Inflammatory macrophage treated with lipopolysaccharide for 4 hours (primary cell): ENCODE measurements at places on chromosomes 6 and 20.

- no peak for DNase-seq
Observed at GRCh38 chr6:135179372-135179771, 1.7 kb upstream of the MYB start.

DNA sequence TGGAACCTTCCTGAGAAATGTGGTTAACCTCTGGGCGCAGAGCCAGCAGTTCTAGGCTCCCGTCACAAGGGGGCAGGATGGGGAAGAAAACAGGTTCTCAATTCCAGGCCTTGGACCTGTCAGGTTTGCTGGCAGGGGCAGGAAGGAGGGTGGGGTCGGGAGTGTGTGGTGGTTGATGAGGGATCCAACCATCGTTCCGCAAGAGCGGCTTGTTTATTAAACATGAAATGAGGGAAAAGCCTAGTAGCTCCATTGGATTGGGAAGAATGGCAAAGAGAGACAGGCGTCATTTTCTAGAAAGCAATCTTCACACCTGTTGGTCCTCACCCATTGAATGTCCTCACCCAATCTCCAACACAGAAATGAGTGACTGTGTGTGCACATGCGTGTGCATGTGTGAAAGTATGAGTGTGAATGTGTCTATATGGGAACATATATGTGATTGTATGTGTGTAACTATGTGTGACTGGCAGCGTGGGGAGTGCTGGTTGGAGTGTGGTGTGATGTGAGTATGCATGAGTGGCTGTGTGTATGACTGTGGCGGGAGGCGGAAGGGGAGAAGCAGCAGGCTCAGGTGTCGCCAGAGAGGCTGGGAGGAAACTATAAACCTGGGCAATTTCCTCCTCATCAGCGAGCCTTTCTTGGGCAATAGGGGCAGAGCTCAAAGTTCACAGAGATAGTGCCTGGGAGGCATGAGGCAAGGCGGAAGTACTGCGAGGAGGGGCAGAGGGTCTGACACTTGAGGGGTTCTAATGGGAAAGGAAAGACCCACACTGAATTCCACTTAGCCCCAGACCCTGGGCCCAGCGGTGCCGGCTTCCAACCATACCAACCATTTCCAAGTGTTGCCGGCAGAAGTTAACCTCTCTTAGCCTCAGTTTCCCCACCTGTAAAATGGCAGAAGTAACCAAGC, 29.6 kb downstream of the SRSF3 start:
- peak; percentile 71 for DNase-seq

DNA sequence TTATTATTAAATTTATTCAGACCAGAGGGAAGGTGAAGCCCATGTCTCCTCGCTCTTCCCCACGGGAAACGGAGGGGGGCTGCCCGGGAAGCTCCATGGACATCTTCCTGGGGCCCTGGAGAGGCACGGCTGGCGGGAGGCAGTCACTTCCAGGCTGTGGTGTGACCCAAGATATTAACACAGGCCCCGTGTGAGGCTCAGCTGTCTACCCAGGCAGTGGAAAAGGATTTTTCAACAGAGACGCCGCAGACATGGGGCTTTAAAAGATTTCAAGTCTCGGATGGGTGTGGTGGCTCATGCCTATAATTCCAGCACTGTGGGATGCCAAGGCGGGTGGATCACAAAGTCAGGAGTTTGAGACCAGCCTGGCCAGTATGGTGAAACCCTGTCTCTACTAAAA, 117.9 kb downstream of the ERMARD start:
- DNase-seq: no peak

DNA sequence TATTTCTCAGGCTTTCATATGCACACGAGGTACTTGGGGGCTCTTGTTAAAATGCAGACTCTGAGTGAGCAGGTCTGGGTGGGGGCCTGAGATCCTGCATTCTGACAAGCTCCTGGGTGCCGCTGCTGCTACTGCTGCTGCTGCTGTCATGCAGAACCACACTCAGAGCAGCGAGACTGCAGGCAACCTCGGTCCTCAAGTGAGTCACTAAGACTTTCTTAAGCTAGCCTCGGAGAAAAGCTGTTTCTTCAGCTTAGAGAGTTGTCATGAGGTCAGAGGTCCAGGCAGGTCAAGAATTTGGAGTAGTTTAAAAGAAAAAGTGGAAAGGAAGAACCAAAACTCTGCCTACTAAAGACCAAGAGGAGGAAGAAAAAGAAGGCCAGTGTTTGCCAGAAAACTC, 92.9 kb downstream of the SPTLC3 start:
- no peak for DNase-seq

DNA sequence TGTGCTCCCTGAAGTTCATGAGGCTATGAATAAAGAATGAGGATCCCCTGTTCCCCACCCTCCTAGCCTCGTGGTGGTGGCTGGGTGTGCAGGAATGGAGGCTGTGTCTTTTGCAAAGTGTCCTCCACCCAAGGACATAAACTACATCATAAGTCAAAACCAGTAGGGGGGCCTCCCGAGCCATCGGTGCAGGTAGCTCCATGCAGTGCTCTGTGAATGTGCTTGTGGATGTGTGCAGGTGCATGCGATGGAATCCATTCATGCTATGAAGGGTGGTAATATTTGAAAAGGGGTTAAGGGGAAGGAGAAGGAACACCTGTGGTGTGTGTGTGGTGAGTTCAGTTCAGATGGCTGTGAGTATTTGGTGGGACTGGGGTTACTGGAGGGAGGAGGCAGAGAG, 197.3 kb downstream of the NRN1 start:
- DNase-seq: no peak

DNA sequence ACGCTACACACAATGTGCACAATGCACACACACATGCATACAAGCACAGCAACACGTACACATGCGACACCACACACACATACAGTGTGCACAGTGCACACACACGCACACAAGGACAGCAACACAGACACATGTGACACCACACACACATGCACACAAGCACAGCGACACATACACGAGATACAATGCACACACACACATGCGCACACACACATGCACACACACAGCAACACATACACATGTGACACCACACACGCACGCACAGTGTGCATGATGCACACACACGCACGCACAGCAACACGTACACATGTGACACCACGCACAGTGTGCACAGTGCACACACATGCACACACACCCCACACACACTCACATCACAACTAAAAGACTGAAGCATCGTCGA, 327.3 kb downstream of the THBS2 start:
- DNase-seq: no peak

- DNase-seq: no peak
Observed at GRCh38 chr20:32511358-32512046, 73.6 kb downstream of the NOL4L start.

DNA sequence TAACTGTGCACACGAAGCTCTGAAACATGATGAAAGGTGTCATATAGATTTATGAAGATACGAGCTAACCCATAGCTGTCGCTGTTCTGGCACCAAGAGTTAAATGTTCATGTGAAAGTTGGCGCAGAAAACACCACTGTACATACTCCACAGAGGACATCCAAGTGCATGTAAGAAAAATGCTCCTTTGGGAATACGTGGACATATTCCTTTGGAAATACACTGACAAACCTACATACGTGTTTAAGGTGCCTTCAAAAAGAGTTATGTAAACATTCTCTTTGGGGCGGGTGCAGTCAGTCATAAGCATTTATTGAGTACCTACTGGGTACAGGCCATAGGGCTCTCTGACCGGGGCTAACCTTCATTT, 723 bp upstream of the ARID1B start:
- no peak for DNase-seq

DNA sequence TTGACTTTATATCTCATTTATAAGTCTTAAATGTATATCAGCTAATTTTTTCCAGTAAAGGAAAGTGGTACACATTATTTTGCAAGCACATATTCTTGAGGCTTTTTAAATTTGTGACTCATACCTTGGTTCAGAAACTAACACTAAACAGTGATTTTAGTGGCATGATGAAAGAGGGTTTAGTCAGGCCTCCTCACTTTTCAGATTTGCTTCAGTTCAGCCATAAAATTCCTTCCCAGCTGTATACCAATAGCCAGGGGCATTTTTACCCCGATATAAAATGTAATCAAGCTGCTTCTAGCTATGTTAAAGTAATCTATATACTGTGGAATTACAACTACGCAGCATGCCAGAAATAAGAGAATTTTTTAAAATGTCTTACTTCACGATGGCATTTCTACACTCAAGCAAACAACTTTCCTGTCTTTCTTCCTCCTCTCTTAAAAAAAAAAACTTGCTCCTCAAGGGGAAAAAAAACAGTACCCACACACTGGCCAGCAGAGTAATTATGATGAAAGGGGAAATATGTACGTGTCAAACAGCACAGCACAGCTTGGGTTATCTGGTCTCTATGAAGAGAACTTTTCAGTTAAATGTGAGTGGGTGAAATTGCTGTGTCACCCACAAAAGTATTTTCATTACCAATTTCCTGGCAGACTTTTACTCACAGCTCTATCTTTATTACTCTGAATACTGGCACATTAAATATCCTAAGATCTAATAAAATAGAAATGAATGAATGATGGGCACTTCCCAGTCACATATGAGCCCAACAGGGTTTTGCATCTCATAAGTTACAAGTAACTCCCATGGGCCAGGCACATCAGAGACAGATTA, 244.8 kb upstream of the TENT5A start:
- peak; percentile 89 for DNase-seq

- DNase-seq: no peak
Observed at GRCh38 chr6:90217506-90218127, 79.0 kb downstream of the BACH2 start.

GRCh38 chr20:13403453-13403852, 182.4 kb downstream of the ISM1 start:
- DNase-seq: no peak

DNA sequence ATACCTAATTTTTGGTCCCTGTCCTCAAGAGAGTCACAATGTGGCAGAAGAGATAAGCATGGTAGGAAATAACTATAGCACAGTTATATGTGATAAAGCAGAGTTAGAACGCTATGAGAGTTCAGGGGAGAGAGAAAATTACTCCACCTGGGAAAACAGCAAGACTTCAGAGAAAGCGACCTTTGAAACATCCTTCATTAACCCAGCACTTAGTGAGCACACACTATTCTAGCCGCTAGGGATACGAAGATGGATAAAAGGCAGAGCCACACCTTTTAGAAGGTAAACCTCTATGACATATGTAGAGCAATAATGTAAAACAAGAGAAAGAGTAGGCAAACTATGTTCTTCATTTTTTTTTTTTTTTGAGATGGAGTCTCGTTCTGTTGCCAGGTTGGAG, 264.3 kb downstream of the PTPRK start:
- no peak for DNase-seq

DNA sequence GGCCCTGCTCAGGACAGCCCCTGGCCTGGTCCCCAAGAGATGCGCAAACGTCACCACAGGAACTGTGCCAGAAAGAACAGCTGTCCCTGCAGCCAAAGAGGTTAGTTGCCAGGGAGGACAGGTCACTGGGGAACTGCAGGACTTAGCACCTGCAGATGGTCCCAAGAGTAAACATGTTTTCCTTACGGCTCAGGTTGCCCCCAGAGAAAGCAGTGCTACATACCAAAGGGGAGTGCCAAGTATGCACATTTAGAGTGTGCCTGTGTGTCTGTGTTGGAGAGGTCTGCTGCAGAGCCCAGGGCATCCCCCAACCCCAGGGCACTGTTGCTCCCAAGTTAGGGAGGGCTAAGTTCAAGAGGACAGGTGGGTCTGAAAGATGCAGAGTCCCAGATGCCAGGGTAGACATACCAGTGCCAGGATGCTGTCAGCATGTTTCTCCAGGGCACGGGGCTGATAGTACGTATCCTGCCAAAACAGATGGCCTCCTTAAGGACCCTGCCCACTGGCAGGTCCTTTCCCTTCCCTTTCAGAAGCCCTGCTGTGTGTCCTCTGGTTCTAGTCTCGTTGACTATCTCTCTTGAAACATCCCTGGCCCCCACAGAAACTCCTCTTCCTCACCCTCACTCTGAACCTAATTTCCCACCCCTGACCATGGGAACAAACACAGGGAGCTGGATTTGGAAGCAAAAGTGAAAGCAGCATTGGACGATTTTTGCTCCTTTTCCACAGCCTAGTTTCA, 1.3 kb downstream of the ABHD16A start:
- peak; percentile 52 for DNase-seq

- no peak for DNase-seq
Observed at GRCh38 chr6:109305028-109305427, 77.2 kb downstream of the CD164 start.

DNA sequence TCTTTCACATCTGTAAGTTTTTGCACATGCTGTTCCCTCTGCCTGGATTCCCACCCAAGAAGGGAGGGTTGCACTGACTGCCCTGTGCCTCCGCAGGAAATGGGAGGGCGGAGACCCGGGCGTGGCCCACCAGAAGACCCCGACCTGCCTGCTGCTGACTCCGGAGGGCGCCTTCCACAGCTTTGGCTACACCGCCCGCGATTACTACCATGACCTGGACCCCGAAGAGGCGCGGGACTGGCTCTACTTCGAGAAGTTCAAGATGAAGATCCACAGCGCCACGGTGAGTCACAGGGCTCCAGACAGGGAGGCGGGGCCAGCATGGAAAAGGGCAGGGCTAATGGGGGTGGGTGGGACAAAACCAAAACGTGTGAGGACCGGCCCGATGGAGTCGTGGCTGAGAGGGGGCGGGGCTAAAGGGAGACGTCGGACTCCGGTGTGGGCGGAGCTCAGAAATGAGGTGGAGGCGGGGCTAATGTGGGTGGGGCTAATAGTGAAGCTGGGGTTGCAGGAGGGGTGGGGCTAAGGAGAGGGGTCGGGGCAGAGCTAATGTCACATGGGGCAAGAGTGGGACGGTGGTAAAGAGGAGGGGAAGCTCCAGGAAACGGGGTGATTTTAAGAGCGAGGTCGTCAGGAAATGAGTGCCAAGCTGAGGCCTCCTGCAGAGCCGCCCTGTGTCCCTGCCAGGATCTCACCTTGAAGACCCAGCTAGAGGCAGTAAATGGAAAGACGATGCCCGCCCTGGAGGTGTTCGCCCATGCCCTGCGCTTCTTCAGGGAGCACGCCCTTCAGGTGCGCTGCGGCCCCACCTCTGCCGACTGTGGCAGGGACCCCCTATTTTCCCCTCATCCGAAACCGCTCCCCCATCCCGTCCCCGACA, 12.6 kb downstream of the HSPA12B start:
- peak; percentile 87 for DNase-seq

GRCh38 chr6:57252137-57252536, 30.0 kb upstream of the RAB23 start:
- no peak for DNase-seq

- peak; percentile 80 for DNase-seq
Observed at GRCh38 chr6:154474648-154475428, 35.6 kb downstream of the CNKSR3 start.

GRCh38 chr6:162713974-162714780, 13.4 kb downstream of the PRKN start:
- DNase-seq: no peak

- DNase-seq: no peak
Observed at GRCh38 chr6:103750603-103751002, 1109.1 kb downstream of the HACE1 start.
